Stomach (tissue), 19 donors: ENCODE measurements at places on chromosomes 11 and 22.

DNA sequence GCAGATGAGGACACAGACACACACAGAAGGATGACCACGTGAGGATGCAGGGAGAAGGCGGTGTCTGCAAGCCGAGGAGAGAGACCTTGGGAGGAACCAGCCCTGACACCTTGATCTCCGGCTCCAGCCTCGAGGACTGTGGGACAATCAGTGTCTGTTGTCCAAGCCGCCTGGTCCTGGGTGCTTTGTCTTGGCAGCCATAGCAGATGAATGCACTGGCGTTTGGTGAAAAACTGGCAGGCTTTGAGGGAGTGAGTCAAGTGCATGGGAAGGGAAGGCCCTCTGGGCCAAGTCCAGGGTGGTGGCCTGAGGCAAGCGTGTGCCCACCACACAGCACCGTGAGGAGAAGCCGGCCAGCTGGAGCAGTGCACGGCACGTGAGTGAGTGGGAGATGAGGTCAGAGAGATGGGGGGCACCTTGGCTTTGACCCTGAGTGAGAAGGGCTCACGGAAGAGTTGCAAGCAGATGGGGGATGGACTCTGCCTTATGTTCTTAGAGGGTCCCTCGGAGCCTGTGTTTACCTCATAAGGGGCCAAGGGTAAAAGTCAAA is 12.4 kb upstream of the BRSK2 start:
- no peak for DNase-seq

GRCh38 chr22:25564979-25565677 is 653 bp downstream of the GRK3 start:
- DNase-seq, result no peak

DNA sequence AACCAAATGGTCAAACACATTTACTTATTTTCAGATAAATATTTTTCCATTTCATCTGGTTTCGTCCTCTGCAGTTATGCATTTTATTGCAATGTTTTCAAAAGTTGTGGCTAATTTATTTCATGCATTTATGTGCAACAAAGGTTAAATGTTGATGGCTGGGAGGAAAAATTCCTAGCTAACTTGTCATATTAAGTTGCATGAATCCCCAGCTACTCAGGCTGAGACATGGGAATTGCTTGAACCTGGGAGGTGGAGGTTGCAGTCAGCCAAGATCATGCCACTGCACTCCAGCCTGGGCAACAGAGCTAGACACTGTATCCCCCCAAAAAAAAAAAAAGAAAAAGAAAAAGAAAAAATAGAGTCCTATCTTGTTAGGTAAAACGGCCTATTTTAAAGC is 1862.4 kb upstream of the RAG2 start:
- DNase-seq, result no peak

GRCh38 chr11:94477624-94478023 is 16.0 kb downstream of the MRE11 start:
- no peak for DNase-seq

DNA sequence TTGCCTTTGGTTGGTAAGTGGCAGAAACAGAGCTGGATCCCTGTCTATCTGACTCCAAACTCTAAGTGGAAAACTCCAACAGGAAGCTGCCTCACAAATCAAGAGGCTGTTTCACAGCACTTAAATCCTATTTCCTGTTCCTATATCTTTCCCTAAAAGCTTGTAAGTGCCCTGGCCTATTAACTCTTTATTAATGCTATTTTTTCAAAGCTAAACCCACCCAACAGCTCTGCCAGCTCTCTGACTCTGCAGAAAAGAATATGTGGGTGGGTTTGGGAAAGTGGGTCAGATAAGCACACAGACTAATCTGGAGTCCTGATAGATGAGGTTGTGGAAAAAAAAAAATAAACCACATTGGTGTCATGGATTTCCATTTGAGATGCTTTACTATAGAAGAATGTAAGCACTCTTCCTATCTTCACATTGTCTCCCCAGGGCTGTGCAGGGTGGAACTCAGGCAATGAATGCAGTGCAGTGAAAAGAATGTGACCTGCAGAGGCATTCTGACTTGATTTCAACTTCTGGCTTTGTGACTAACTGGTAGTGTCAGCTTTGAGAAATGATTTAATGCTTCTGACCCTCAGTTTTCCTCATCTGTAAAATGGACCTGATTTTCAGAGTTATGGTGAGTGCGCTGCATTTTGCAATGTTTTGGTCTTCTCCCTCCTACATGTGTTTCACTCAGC is 125.6 kb downstream of the AASDHPPT start:
- no peak for DNase-seq

DNA sequence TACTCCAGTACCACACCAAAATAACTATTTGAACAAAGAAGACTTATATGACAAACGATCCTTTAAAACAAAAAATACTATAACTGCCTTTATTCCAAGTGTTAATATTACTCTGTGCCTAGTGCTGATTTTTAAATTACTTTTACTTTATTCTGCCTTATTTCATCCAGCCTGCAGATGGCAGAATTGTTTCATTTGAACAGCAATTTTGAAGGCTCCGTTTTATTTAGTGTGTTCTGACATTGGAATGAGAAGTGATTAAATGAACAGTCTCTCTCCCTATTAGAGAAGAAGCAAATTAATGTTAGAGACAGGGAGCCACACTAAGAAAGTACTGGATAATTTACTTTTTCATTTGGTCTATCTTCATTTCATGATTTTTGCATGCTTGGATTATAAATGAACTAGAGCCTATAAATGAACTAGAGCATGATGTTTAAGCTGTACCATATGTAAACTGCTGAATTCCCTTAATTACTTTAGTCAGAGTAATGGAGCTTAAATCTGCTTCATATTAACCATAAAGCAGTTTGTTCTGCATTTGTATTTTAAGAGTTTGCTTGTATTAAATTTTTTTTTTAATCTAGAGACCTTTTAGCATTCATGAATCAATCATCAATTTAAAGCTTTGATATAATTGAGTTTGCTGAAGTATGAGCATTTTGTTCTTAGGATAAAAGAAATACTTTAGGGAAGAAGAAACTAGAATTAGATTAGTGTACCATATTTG is 9.8 kb downstream of the PDHX start:
- no peak for DNase-seq

DNA sequence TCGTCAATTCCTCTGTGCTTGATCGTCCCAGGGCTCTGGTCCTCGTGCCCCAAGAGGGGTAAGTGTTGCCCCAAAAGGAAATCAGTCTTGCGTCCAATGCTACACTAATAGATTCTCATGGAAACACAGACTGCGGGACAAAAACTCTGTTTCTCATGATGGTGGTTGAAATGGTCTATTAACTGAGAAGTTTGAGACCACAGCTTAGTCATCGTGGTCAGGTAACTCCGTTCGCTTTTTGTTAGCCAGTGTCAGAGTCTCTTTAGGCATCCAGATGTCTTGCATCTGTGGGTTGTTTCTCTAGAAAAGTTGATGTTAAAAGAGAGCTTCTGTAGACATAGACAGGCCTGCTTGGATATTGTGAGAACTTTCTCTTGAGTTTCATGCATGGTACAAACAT is 104.6 kb upstream of the SORL1-AS1 start:
- DNase-seq, result no peak

DNA sequence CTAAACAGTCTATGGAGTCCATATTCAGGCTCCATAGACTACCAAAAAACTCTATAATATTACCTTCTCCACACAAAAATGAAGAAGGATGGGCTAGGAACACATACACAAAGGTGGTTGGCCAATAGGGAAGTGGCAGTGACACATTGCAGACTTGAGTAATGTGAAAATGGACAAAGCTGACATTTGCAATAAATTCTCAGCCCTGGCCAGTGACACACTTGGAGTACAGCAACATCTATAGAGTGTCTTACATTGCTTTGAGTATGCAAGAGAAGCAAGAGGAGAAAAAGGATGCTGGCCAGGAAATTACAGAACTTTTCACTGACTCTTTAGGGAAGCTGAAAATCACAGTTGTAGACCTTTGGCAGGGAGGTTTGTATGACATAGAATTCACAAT is 7.3 kb upstream of the OR52W1 start:
- DNase-seq, result no peak

DNA sequence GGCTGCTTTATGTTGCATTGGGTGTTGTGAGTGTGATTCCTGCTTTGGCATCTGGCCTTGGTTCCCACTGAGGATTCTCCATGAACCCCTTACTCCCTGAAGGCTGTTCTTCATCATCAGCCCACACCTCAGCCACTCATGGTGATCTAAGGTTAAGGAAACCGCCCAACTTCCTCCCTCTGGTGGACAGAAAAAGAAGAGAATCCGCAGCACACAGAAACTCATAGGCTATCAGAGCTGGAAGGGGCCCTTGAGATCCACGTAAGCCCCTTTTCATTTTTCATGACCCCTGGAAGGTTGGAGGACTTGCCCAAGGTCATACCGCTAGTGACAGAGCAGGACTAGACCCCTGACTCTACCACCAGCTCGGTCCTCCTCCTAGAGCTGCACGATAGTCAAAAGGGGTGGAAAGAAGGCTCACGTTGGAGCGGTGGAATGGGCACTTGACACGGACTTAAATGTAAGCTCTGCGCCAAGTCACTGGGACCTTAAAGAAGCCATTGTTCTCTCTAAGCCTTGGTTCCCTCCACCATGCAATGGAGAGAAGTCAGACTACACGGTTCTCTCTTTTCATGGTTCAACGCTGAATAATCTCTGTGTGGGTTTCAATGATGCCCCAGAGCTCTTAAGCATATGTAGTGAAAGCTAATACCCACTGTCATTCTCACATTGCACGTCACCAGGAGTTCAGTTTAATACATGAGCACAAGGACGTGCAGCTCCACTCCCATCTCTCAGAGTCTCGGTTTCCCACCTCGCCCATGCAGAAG is 83.6 kb upstream of the CRTAM start:
- DNase-seq, result no peak

DNA sequence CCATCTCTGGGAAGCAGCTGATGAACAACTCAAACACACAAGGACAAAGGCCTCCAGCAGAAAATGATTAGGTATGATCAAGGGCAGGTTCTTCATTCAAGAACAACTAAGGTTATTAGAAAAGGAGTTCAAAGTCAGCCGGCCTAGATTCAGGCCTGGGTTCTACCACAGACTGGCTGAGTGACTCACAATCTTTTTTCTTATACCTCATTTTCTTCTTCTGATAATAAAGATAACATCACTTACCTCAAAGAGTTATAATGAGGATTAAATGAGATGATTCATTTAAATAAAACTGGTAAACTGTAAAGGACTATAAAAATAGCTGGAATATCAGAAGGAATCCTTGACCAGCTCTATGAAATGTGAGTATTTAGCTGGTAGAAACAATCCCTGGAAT is 49.3 kb upstream of the PPP2R1B start:
- DNase-seq, result no peak

DNA sequence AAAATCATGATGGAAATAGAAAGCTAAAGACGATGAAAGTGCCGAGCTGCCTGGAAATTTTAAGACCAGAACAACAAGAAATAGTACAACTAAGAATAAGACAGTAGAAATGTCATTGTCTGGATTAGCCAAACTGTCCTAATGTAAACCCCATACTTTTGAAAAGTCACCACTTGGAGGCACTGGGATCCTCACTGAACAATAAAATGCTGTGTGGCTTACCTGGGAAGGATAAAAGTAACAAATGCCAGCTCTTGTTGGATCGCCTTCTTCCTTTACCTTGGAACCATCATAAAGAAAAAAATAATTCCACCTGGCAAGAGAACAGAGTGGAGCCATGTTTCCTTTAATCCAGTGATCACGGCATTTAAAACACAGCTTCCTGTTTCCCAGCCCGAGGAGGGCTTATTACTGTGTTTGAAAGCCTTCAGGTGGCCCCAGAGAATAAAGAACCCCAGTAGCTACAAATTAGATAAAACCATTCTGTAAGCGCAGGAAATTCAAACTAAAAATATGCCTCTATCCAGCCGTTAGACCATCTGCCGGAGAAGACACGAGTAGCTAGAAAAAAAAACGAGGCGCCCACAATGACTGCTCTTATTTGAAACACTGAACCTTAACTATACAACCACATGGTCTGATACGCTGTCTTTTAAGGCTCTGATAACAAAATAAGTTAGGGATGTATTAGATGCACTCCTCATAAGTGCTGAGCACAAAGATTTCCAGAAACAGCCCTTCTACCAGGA is 4.4 kb downstream of the HPS4 start:
- no peak for DNase-seq

DNA sequence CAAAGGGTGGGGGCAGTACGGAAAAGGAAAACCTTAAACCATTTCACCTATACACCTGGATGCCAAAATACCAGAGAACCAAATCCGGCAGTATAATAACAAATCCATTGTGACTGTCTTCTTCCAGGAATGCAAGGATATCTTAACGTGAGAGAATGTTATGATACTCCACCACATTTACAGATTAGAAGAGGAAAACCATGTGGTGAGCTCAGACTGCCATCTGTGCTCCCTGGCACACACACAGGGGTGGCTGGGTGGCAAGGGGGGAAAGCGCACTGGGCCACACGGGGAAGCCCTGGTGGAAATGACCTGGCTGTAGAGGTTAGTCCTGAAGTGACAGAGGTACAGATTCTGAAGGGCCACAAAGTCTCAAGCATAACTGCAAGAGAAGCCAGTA is 9.9 kb downstream of the EIF1AD start:
- no peak for DNase-seq

DNA sequence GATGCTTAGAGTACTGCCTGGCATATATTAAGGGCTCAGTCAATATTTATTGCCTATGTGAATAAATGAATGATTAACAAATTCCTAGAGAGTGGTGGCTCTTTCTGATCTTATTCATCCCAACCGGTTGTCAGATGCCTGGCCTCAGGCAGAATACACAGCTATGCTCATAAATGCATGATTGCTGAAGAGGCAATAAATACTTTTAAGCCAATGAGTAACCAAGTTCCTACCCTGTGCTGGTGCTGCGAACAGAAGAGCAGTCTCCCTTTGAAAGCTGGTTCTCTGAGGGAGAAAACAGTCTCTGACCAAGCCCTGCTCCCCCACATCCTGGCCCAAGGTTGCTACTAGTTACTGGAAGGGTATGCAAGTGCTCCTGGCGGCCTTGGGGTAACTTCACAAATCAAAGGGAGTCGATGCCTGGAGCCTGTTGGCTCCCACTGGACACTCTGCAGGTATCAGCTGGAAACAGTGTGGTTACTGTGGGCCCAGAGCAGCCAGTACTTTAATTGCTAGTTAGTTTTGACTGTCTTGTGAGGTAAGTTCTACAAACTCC is 2.8 kb downstream of the USH1C start:
- no peak for DNase-seq

GRCh38 chr22:38732251-38732815 is 23.5 kb downstream of the SUN2 start:
- peak; percentile 37 for DNase-seq

GRCh38 chr11:11178671-11179638 is 174.1 kb downstream of the CSNK2A3 start:
- DNase-seq, result no peak
